ENCODE measurements at places on chromosomes 1 and 21.

- DNase-seq: no peak
- no peaks in the 10 kb centered on the region for H3K36me3 ChIP-seq
- H3K4me3 ChIP-seq: no peak overlapping the region
- no peaks in the 10 kb centered on the region for H3K4me1 ChIP-seq
- H3K27me3 ChIP-seq: no peaks in the 10 kb centered on the region
These were observed 23.3 kb downstream of the TFF3 start for GRCh38 chr21:42291751-42292562.

DNA sequence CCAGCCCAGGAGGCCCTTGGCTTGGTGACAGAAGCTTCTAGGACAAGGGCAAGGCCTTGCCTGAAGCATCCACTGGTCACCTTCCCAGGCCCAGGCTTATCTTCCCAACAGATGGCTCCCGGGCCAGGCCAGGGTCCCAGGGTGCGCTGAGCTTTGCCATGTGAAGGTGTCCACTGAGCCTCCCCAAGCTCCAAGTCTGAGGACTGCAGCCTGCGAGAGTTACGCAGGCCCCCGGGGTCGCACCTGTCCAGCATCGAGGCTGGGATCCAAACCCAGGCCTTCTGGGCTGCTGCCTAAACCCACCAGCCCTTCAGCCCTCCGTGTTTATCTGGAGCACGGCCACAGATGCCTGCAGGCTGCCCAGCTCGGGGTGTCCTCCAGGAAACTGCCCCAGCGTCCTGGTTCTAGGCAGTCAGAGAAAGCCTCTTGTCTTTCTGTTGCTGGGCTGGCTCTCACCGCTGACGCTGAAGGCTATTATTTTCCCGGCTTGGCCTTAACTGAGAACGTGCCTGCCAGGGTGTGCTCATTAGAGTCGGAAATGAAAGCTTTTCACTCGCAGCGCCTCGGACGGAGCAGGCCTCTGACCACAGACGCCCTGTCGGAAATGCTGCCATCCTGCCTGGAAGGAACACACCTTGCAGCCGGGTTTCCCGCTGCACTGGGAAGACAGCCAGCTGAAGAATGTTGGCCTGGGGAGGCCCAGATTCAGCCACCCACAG, 71.4 kb downstream of the MEGF6 start:
- no peaks in the 10 kb centered on the region for H3K4me1 ChIP-seq
- H3K36me3 ChIP-seq: no peaks in the 10 kb centered on the region
- no peak for DNase-seq

DNA sequence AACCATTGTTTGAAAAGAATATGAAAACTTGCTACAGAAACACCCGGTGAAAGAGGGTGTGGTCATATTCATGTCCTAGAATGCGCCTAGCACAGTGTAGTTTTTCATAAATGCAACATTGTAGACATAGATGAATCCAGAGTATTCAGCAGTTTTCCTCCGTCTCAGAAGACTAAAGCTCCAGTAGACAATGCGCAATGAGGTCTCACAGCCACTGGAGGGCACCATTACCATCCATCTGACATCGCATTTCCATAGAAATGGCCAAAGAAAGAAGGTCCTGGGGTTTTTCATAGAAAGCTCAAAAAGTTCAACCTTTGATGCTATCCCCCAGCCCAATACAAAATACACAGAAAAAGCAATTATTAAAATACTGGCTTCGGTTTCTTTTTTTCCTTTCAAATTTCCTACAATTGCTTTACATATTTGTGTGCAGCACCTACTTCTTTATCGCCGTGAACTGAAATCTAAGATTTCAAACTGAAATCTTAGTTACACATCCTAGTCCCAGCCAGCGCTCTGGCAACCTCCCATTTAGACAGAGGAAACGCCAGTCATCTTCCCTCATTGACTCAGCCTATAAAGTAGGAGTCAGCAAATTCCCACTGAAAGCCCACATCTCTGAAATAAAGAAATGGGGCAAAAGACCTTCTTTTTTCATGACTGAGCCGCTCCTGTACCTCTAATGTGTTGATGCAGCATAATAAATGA, 3.9 kb upstream of the CD58 start:
- no peak for DNase-seq
- no peaks in the 10 kb centered on the region for H3K36me3 ChIP-seq
- no peak overlapping the region for H3K4me3 ChIP-seq
- H3K27ac ChIP-seq: no peak overlapping the region
- H3K27me3 ChIP-seq: no peaks in the 10 kb centered on the region

- no peak overlapping the region for H3K4me3 ChIP-seq
- no peaks in the 10 kb centered on the region for H3K27me3 ChIP-seq
- no peaks in the 10 kb centered on the region for H3K4me1 ChIP-seq
- no peak overlapping the region for H3K27ac ChIP-seq
- DNase-seq: no peak
These were observed 95.4 kb upstream of the USP24 start for GRCh38 chr1:55310505-55310971.

GRCh38 chr1:76140227-76140626, 65.7 kb downstream of the ST6GALNAC3 start:
- no peak for DNase-seq
- no peaks in the 10 kb centered on the region for H3K36me3 ChIP-seq

GRCh38 chr1:209674957-209675564, at the start of gene G0S2:
Gene G0S2, plus strand, starts transcription at chr1:209675412. Its CDS starts 273 bp downstream, at chr1:209675685.
- no peak within 1 kb of the TSS for H3K27ac ChIP-seq
- H3K36me3 ChIP-seq: no peaks in the 10 kb centered on the region
- DNase-seq: peak; percentile 71
- H3K4me1 ChIP-seq: no peaks in the 10 kb centered on the region
- peak within 1 kb of the TSS; percentile 64 for H3K4me3 ChIP-seq

DNA sequence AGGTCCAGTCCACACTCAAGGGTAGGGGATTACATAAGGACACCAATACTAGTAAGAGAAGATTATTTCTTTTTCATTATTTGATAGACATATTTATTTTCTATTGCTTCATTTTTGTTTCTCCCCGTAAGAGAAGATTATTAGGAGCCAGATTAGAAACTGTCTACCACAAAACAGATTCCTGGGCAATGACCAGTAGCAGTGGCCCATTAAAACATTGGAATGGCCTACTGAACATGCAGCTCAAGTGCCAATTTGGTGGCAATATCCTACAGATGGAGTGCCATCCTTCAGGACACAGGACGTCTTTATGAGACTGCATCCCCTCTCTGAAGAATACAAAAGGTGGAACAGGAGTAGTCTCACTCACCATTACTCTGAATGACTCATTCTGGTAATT, 34.0 kb upstream of the ARHGAP29 start:
- no peaks in the 10 kb centered on the region for H3K27me3 ChIP-seq
- H3K27ac ChIP-seq: no peak overlapping the region
- no peak for DNase-seq
- H3K4me1 ChIP-seq: no peaks in the 10 kb centered on the region
- no peak overlapping the region for H3K4me3 ChIP-seq
- no peaks in the 10 kb centered on the region for H3K36me3 ChIP-seq

- H3K36me3 ChIP-seq: no peaks in the 10 kb centered on the region
- DNase-seq: peak; percentile 57
- H3K27me3 ChIP-seq: no peaks in the 10 kb centered on the region
- H3K27ac ChIP-seq: no peak overlapping the region
These were observed 115.7 kb downstream of the SLC30A10 start for GRCh38 chr1:219812491-219813203.

- no peaks in the 10 kb centered on the region for H3K36me3 ChIP-seq
- DNase-seq: no peak
- H3K4me1 ChIP-seq: no peaks in the 10 kb centered on the region
- H3K27me3 ChIP-seq: no peaks in the 10 kb centered on the region
These were observed 115.0 kb upstream of the GALNT2 start for GRCh38 chr1:229951856-229952534.

Data from H1 (cell line).